RPMI7951 (cell line): ENCODE measurements at places on chromosomes 5 and 9.

DNA sequence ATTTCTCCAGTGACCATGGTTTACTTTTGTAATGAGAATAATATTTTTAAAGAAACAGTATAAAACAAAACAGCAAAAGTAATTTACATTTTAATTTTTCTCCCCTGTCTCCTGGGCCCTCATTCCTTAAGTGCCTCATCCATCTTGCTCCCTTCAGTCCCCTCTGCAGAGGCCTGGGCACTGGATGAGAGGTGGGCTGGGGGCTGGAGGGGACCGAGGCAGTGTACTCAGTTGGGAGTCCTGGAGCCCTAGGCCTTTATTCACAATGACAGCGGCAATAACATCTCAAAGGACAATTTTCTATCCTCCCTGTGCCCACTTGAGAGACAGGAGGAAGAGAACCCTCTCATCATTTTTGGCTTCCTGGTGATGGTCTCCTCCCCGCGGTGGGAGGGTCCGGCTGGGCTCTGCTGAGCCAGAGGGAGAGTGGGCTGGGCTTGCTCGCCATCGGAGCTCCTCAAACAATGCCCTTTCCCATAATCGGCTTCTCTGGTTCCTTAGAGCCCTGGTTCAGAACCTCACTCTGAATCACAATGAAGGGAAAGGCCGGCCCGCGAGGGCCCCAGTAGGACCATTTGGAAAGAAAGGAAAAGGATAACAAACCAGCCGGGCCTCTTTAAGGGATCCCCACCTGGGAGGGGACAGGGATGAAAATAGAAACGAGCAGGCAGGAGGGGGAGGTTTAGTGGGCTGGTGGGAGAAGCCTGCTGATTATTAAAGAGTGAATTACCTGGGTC is 9.7 kb upstream of the SMIM32 start:
- no peak for DNase-seq

- DNase-seq: no peak
These were observed 804 bp upstream of the IL17B start for GRCh38 chr5:149379818-149380374.

GRCh38 chr9:78830301-78830700 is 533.4 kb downstream of the PSAT1 start:
- DNase-seq: no peak

DNA sequence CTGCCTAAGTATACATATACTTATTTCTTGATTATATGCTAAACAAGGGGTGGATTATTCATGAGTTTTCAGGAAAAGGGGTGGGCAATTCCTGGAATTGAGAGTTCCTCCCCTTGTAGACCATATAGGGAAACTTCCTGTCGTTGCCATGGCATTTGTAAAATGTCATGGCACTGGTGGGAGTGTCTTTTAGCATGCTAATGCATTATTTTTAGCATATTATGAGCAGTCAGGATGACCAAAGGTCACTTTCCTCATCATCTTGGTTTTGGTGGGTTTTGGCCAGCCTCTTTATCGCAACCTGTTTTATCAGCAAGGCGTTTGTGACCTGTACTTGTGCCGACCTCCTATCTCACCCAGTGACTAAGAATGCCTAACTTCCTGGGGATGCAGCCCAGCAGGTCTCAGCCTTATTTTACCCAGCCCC is 80.9 kb downstream of the ALDH7A1 start:
- peak; percentile 35 for DNase-seq

DNA sequence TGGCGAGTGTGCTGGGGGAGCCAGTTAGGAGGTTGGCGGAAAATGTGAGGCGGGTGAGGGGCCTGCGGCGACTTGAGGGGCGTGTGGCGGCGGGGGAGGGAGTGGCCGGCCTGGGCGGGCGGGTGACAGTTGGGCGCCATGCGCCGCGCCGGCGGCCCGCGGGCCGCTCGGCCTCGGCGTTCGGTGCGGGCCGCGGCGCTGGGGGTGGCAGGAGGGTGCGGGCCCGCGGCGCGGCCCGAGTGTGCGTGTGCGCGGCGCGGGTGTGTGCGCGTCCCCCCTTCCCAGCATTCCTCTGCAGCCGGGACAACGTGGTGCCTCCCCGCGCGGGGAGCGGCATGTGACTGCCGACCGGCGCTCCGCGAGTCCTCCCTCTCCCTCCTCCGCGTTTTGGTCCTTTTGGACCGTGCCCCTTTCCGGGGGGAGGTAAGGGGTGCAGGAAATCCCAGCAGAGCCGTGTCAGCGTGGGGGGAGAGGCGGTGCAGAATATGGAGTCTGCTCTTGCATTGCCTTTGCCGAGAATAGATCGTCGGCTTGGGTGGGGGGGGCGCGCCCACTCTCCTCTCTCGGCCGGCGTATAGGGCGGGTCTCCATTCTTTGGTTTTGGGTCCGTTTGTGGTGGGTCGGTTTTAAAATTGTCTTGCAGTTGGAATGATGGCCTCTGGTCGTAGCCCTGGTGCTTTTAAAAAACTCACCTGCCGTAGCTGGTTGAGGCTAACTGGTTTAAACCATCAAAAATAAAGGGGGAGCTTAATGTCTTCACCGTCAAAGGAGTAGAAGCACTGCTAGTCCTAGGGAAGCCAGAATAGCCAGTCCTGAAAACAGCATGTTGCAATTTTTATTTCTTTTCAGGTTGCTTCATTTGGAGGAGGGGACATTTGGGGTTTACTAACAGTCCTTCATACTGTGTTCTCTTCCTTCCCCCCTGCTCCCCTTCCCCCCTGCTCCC is 2.0 kb downstream of the LARP1 start:
- peak; percentile 37 for DNase-seq

DNA sequence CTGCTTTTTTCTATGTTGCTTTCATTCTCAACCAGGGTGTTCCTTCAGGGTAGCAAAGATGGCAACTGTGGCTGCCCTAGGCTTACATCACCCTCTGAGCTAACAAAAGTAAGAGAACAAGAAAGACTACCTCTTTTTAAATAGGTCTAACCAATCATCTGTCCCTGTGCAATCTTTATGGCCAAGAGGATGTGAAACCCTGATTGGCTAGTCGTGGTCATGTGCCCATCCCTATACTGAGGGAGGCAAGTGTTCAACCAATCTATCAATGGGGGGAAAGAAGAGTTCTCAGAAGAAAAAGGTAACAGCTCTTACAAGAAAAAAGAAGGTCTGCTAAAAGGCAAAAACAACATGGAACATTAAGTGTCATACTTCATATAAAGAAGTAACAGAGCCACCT is 11.7 kb upstream of the SNCAIP start:
- DNase-seq: no peak

GRCh38 chr9:22356985-22357384 is 89.6 kb upstream of the DMRTA1 start:
- DNase-seq: no peak

- no peak for DNase-seq
These were observed at the start of gene CCL19 for GRCh38 chr9:34690983-34691935. TSS of gene CCL19 (minus strand) at chr9:34691276. CDS start at chr9:34691139, 137 bp downstream.

GRCh38 chr5:157180374-157181264 is at the start of gene ITK:
TSS of gene ITK (plus strand) at chr5:157180840. CDS start at chr5:157180978, 138 bp downstream.
- no peak for DNase-seq

DNA sequence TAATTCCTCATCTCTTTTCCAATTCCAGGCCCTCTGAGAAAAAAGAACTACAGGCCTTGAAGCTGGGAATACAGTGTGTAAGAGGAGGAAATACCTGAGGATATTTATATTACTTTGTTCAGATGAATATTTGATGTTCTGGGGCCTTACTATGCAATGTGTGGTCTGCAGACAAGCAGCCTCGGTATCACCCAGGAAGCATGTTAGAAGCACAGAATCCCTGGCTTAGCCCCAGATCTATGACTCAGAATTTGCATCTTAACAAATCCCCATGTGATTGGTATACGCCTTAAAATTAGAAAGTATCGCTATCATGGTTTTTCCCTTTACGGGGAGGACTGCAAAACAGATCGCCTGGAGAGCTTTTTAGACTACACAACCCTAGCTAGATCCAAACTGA is 121.0 kb downstream of the JAKMIP2 start:
- DNase-seq: peak; percentile 29

- DNase-seq: peak; percentile 82
These were observed 26.4 kb downstream of the TNFSF15 start for GRCh38 chr9:114779352-114779845.

DNA sequence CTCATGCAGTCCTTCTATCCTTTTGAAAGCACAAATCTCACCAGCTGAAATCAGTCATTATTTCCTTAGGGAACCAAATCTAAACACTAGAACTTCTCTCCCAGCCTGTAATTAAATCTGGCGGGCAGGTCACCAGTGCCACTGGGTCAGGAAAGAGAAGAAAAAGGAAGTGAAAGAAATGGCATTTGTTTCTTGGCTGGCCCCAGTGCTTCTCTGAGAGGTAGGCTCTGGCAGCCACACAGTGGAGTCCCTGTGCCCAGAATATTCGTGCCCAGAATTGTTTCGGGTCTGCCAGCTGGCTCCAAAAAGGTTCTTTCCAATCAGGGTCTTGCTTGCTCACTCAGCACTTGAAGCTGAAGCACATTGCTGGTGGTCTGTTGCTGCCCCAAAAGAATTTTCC is 133.9 kb upstream of the MTAP start:
- DNase-seq: no peak

DNA sequence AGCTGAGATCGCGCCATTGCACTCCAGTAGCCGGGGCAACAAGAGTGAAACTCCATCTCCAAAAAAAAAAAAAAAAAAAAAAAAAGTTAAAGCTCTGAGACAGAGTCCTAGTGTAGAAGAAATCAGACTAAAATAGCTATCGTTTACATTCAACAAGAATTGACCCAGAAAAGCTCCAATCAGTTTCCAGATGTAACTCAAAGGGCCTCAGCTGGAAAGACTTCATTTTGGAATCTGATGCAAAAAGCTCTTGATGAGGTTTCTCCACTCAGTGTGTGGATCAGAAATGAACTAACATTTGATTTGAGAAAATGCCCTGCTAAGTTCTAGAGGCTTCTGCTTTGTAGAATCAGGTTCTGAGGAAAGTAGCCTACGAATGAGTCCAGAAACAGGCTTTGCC is 7.2 kb upstream of the C1QTNF2 start:
- no peak for DNase-seq

DNA sequence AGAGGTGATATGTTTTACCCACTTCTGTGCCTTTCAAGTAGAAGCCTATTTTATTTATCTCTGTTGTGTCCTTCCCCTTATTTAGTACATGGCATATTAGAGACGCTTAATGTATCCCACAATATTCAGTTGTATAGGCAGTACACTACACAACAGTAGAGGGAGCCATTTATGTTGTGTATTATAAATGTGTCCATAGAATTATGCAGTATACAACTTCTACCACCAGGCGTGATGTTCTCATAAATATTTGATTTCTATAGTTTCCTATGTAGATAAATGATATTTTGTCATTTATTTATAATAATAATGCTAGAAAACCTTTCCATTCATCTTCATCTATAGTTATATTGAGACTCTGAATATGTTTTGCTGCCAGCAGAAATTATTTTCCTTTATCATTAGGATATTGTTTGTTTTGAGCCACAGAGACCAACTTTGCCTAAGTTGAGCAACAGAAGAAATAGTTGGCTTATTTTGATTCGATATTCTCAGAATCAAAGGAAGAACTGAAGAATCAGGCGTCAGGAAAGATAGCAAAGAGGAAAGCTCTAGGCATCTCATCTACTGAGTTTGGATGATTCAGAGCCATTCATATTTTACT is 81.7 kb downstream of the ADAMTS19 start:
- no peak for DNase-seq

DNA sequence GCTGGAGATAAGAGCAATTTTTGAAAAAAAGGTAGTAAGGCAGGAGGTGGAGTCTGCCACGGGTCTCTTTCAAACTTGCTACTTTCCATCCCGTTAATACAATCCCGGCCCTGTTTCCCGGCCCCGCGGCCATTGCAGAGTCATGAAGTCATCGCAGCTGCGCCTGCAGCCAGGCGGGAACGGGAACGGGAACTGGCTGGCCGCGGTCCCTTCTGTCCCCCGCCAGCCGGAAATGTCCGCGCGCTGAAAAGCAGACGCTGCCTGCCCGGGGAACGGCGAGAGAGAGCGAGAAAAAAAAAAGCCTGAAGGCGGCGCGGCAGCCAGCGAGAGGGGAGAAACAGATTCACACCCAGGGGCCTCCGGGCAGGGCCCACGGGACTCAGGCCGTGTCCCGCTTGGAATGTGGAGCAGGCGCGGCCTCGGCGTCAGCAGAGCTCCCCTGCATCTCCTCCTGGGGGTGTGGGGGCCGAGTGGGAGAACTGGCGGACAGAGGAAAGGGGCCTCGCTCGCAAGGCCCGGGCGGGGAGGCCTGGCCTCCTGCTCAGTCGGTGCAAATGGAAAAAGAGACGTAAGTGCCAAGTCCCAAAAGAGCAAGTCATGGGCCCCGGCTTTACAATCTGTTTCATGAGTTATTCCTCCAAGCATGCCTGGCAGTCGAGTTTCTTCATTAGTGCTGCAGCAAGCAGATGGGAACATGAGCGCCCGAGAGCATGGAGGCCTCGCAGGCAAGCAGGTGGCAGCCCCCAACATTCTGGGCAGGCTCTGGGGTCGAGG is 201.2 kb upstream of the GAS1 start:
- DNase-seq: peak; percentile 59

DNA sequence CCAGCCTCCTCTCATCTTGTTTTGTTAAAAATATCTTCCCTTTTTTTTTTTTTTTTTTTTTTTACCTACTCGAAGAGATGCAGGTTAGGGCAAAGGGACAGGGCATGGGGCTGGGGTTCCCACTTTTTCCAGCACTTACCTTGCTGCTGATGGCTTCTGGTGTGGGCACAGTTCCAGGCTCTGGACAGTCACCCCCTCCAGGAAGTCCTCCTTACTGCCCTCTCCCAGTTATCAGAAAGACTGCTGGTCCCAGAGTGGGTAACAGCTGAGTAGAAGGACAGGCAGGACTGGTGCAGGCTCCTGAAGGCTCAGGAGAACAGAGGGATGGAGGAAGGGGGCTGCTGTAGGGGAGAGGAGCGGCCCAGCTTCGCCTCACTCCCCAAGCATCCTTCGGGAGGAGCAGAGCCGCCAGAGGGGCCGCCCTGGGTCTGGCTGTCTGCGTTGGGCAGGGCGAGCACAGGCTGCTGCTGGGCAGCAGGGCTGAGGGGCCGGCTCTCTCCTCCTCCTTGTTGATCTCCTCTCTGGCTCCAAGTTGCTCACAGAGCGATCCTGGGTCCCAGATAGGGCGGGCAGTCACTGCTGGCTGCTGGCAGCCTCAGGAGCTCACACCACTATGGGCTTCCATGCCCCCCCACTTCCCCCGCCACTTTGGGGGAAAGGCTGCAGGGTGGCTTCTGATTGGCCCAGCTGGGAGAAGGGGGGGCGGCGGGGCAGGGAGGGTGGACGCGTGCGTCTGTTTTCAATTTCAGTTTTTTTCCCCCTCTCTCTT is at the start of gene PDGFRB:
Gene PDGFRB, minus strand, starts transcription at position 588 of the 769 bp plus-strand sequence. CDS start 18,798 bp downstream, outside the sequence.
- DNase-seq: peak; percentile 91

- DNase-seq: no peak
These were observed 21.5 kb upstream of the PRDM12 start for GRCh38 chr9:130642926-130643325.
